Activated T-cell treated with anti-CD3 and anti-CD28 coated beads, Interleukin-2, amount 50 U/mL, for 48 hours (primary cell): ENCODE measurements at places on chromosomes 2 and 18.

GRCh38 chr18:56127322-56128099 lies 510.9 kb downstream of the TXNL1 start:
- DNase-seq: no peak

DNA sequence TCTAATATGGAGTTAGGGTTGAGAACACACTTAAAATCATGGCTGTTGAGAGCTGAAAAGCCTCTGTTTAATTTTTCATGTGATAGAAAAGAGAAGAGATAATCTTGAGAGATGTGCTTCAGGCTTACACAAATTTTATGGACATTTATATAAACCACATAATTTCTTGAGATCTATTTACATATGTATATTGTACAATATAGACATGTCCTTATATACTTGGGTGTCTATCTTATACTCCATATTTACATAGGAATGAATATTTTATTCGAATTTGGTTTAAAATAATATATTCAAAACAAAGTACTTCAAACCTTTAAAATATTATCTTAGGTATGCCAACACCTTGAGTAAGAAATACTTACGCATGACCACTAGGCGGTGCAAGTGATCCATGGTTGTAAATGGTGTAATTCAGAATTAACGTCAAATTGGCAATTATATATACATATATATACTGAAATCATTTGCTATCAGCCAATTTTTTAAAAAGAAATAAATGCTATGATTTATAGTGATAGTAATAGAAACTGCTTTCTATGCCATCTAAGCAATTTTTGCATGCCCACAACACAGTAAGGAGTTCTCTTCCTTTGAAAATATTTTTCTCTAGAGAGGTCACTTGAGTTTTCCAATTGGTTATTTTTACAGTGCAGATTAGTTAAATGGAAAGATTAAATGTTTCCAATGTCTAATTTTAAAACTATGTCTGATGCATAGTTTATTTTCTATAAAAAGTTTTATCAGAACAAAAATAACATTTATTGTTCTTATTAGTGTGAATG lies 37.6 kb upstream of the SPAG16 start:
- DNase-seq: peak; percentile 57

- no peak for DNase-seq
Measured at GRCh38 chr18:47485221-47485797, 233.8 kb upstream of the SKOR2 start.

GRCh38 chr2:55970500-55970899 lies 46.9 kb upstream of the EFEMP1 start:
- DNase-seq: no peak

DNA sequence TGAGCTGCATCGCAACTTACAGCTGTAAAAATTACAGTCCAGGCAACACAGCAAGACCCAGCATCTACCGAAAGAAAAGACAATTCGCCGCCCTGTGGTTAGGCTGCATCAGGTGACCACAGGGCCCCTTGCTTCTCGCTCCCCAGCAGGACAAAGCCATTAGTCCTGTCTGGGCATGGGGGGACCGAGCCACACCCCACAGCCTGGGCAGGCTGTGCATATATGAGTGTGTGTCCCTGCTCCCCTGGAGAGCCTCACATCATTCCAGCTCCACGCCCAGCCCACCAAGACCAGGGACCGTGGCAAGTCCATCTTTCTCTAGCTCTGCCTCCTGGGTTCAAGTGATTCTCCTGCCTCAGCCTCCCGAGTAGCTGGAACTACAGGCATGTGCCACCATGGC lies 33.9 kb downstream of the SNORC start:
- no peak for DNase-seq

- no peak for DNase-seq
Measured at GRCh38 chr2:77013953-77014352, 508.2 kb downstream of the LRRTM4 start.

- DNase-seq: peak; percentile 63
Measured at GRCh38 chr2:23624378-23624777, 239.4 kb downstream of the KLHL29 start.

GRCh38 chr2:122148128-122148767 lies 392.8 kb downstream of the TSN start:
- DNase-seq: no peak

DNA sequence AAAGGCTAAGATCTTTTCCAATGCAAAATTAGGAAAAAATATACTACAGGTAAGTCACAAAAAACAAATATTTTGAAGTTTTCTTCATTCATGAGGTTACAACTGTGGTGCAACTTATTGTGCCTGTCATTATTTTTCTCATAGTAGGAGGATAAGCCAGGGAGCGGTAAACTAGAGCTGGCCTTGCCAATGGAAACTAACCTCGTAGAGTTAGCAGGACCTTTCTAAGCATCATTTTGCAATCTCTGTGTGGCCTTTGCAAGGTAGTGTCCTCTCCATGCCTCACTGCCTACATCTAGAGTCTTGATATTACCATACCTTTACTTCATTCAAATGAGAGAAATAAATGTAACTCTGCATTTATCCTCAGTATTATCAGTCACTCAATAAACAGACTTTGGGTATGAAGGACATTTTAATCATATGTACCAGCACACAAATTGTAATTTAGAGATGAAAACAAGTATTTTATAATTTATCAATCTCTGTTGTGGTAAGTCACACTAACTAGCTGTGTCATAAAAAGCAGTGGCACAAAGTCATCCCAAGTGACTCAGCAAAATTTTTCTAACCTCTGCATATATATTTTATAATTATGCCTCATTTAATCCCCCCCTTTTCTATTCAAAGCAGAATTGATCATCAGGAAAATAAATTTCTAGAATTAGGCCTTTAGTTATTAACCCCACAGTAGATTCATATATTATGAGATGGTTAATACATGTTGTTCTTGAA lies 47.0 kb downstream of the LANCL1 start:
- DNase-seq: no peak

GRCh38 chr2:226466589-226466988 lies 333.0 kb downstream of the IRS1 start:
- no peak for DNase-seq

- no peak for DNase-seq
Measured at GRCh38 chr2:64594226-64594989, 59.3 kb downstream of the SERTAD2 start.

DNA sequence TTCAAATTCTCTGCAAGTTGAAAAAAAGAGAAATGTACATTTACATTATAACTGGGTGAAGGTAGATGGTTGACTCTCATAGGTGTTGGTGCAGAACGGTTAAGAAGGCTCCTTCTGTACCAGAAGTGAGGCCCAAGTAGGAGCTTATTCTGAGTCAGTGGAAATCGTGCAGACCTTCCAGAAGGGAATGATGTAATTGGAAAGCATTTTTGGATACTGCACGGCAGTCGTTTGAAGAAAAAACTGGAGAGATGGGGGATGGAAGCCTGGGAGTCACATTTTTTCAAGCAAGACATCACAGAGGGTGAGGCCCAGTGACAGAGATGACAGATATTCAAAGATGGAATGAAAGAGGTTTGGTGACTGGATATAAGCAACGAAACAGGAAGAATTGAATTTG lies 39.4 kb downstream of the HRH4 start:
- DNase-seq: no peak

DNA sequence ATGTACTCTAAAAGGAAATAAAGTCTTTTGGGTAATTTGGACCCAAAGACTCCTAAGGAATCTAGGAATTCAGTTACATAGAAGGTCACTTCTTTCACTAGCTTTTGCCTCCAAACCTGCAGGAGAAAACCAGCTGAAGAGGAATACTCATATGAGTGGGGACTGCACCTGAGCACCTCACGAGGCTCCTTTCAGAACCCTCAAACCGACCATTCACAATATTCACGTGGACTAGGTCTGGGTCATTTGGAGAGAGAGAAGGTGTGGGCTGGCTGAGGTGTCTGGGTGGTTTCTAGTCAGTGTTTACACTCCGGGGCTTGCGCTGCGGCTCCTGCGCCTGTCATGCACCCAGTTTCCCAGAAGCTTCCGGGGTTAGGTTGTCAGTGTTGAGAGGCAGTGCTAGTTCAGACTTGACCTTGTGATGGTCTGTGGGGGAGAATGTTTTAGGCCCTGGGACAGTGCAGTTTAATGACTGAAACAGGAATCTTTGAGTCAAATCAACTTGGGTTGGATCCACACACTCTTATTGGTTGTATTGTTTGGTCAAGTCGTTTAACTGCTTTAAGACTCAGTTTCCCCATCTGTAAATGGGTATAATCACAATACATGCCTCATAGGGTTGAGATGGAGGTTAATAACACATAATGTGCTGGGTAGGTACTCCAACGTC lies 78.4 kb downstream of the LIMS1 start:
- DNase-seq: peak; percentile 79

DNA sequence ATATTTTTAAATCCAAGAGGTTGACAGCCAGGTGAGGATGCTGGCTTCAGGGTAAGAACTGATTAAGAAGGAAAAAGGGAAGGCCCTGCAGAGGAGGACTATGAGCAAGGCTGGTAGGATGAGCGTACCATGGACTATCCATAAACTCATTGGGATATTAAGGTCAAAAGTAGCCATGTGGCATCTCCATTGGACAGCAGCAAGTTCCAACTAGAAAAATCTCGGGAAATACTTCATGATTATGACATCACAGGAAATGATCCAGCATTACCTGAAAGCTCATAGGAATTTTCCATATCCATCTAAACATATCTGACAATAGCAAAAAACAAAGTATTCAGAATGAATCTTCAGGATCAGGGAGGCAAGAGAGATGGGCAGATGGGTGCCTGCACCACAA lies 34.2 kb downstream of the TGFA start:
- no peak for DNase-seq

- DNase-seq: peak; percentile 45
Measured at GRCh38 chr2:148989882-148990493, 48.5 kb upstream of the LYPD6B start.

DNA sequence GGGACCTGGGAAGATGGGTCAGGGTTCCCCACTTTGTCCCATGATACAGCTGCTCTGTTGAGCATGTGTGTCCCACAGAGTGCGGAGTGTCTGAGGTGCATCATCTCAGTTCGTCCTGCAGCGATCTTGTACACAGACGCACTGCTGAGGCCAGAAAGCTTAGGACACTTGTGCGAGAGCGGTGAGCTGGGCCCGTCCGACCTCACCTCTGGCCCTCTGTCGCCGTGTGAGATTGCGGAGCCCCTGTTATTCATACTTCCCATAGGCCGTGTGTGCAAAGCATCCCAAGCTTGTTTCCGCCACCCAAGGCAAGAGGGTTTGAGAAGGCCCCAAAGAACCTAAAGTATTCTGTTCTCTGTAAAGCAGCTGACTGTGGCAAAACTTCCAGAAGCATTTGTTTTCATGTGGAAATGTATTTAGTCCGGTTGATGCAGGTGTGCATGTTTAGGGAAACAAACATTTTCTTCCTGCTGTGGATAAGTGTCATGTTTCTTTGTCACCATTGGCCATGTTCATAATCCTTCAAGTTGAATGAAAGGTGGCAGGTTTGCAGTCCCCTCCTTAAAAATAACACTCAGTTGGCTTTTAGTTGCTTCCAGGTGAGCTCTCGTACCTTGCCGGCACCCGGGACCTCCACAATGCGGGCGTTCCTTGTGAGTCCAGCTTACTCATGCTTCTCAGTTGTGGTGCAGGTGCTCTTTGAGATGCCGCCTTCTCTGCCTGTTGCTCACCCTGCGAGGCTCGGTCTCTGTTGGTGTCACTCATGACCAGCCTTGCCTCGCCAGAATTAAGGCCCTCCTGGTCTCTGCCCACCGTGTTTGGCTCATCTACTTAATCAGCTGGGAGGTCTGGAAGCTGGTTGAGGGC lies 5.3 kb downstream of the AGAP1 start:
- no peak for DNase-seq

- no peak for DNase-seq
Measured at GRCh38 chr18:60047556-60047955, 147.8 kb downstream of the PMAIP1 start.

DNA sequence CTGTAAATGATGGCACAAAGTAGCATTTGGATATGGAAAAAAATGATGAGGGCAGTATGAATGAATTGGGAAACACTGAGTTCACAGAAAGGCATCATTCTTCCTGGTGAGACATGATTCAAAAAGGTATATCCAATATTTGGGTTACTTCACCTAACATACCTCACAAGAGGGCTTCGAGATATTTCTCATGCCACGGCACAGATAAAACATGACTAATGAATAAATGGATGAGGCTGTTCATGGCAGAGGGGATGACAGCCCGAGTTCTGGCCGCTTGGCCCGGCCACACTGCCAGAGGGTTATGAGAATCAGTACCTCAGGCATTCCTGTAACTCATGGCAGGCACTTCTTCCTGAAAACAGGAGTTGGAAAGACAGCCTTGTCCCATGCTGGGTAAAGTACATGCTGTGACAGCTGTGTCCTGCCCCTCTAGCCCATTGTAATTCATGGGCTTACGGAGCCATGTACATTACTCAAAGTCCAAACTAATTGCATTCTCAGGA lies 116.0 kb upstream of the ACVR1C start:
- DNase-seq: no peak

GRCh38 chr2:102514061-102514785 lies 41.2 kb downstream of the SLC9A4 start:
- no peak for DNase-seq

- DNase-seq: no peak
Measured at GRCh38 chr18:3044931-3045698, 32.2 kb upstream of the LPIN2 start.

DNA sequence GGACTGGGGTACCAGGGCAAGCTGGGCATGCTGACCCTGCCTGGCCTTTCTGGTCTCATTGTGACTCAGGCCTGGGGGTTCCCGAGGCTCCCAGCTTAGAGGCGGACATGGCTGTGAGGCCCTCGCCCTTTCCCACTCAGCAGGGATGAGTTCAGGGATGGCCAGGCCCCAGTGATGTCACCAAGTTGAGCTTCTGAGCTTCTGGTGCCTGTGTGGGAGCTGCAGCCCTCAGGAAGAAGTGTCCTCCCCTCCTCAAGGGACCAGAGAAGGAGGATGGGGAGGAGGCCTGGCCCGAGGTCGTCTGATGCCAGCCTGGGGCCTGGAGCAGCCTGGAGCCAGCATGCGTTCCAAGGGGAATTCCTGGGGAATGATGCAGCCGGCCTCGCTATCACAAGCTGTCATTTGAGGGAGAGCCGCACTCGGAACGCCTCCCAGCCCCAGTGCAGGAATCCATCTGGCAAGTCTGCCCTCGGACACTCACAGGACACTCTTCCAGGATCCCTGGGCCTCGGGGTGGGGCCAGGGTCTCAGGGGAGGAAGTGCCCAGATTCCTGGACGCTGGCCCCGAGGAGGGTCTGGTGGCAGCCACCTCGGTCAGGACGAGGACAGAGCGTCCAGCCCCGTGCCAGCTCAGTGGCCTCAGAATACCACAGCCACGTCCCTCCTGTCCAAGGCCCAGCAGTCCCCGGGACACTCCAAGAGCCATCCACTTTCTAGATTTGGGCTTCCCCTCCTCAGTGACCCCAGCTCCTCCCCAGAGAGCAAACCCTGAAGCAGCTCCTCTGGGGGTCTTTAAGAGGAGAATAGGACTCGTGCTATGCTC lies 61.2 kb upstream of the GPC1 start:
- no peak for DNase-seq

DNA sequence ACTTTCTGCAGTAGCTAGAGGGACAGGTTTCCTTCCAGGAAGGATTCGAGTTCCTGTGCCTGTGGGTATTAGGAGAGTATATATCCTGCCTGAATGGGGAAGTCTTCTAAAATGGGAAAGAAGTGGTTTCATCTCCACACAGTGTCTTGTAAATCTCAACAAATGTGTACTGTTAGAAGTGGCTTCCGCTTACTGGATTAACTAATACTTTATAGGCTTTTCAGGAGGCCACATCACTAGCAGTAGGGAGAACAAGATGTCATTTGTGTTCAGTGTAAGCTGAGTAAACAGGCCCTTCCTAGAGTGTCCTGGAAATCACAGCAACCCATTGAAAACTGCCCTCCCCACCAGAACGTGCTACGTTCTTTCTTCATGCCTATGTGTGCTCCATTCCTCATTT lies 12.5 kb upstream of the POLR1B start:
- no peak for DNase-seq
